ENCODE measurements at places on chromosomes 1 and 21. TPM values are rescaled to one million over a fixed set of nuclear protein-coding genes. Genes with fewer than 3 reads are reported as not detected.

DNA sequence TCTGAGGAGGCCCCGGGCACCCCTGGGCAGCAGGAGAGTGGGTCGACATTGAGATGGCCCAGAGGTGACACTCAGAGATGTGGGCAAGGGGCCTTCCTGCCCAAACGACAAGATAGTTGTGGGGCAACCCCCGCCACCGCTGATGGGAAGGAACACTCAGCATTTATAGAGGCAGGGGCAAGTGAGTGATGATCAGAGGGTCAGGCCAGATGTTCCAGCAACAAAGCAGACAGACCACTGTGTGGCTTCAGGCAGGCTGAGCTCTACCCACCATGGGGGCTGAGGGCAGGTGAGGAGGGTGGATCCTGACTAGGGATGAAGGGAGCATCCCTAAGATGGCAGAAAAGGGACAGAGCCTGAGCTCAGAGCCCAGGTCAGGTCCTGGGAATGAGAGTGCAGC lies 362.7 kb downstream of the PTPRU start:
- DNase-seq = no peak

DNA sequence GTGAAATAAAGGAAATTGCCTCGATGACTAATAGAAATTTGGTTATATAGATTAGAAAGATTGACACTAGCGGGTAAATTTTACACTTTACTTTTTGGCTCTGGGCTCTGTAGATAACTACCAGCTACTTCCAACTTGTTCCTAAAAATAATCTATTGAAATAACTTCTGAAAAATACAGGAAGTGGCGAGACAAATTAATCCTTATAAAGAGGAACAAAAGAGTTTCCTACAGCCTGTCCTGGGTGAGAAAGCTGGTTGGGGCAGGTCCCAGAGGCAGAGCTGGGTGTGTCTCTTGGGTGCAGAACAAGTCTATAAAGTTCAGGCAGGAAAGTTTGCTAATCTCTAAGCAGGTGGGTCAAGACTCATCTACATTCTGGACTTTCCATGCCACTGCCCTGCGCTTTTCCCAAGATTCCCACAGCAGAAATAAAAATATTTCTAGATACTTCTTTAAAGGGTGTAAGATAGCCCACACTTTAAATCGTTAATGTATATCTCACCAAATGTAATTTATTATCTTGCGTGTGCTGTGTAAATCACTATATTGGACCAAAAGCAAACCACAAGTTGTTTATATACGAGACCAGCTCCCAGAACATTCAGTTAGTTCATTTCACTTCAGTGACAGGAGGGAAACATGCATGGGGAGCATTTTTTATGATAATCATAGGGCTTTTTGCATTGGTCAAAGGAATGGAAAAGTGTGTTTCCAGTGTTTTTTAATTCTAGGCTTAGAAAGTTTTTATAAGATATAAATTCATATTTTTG lies 70.1 kb upstream of the NRIP1 start:
- DNase-seq = no peak

GRCh38 chr1:100076319-100076718 lies 56.4 kb downstream of the SASS6 start:
- no peak for DNase-seq

NECTIN4 gene
- not detected for total RNA-seq

GRCh38 chr1:162696286-162696862 lies 64.1 kb downstream of the DDR2 start:
- DNase-seq = peak; percentile 77

CD55 gene
- 73.1 TPM for total RNA-seq

DNA sequence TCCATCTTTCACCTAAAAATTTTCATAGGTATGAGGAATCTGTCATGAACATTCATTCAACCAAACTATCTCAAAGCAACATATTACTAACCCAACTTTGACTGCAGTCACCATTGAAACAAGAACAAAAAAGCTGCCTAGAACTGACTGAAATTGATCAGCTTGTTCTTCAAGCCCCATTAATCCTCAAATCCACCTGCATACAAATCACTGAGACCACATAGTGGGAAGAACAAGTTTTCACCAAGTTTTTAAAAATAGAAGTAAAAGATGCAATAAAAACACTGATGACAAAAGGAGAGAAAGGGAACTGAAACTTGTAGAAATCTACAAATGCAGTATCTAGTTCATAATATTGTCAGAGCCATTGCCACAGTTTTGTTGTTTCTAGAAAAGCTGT lies 6.1 kb downstream of the SORT1 start:
- no peak for DNase-seq

HTR6 gene
- not detected for total RNA-seq

TMEM200B gene
- total RNA-seq = 18.5 TPM

DNA sequence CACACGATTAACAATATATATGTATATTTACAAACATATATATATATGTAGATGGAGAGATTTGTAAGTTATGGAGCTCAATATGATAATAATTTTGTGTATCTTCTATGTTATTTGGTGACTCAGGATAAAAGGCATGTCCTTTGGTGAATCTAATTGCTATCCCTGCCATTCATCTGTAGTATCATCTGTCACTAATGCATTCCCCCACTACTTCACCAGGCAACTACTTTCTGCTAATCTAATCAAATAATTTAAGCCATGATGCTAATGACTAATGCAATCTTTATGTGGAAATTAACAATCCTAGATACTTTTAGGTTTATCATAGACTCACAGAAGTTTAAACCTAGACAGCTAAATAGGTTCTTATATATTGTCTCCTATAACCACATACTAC lies 1074.5 kb downstream of the PLA2G4A start:
- DNase-seq = no peak

DNA sequence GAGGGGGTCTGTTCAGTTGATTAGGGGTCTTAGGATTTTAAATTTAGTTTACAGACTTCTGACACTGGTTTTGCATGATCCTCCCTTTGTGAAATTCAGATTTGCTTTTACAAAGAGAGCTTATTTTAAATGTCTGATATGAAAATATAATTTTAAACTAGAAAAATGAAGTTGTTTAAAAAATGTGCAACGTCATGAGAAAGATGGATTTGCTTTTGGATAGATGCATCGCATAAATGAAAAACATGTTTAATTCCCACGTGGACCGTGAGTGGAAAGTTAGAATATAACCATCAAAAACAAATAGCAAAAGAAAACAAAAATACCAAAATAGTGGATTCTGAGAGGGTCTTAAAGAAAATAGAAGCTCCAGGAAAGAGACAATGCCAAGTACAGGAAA lies 2.0 kb upstream of the OR2T3 start:
- DNase-seq = no peak

LCE4A gene
- total RNA-seq = not detected

DNA sequence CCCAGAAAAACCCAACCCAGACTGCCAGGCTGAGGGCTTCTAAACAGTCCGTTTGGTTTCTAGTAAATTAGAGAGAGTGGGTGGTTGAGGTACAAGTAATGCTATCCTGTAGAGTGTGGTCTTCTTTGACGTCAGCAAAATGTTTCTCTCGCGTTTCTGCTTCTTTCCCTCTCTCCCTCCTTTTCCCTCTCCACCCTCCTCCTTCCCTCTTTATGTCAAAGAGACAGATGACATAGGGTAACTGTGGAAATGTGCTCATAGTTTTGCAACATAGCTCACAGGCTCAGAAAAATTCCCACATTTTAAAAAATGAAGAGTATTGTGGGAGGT lies 158.3 kb downstream of the TOMM20 start:
- no peak for DNase-seq

GRCh38 chr1:91952187-91952586 lies 3.0 kb downstream of the BRDT start:
- DNase-seq = no peak

- DNase-seq = no peak
Observed at GRCh38 chr1:32363713-32364112, 1.4 kb downstream of the TSSK3 start.

AMY2A gene
- not detected for total RNA-seq

- no peak for DNase-seq
Observed at GRCh38 chr1:156591181-156591431, 470 bp upstream of the NAXE start.

DNA sequence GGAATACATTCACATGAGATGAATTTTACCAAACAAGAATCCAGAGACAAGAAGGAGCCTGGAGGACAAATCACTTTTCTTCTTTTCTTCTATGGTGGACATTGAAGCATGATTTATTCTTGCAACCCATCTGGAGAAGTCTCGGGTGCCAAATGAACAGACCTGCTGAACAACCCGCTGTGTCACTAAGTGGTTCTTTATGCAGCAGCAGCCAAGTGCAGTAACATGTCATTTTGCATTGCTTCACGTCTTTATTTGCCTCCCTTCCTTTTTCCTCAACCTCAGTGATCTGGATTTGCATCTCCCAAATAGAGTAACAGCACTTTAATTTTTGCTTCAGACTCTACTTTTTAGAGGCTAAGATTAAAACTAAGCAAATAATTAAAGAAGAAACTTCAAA lies 50.0 kb upstream of the TENT5C start:
- no peak for DNase-seq

LRRC71 gene
- total RNA-seq = not detected

DNA sequence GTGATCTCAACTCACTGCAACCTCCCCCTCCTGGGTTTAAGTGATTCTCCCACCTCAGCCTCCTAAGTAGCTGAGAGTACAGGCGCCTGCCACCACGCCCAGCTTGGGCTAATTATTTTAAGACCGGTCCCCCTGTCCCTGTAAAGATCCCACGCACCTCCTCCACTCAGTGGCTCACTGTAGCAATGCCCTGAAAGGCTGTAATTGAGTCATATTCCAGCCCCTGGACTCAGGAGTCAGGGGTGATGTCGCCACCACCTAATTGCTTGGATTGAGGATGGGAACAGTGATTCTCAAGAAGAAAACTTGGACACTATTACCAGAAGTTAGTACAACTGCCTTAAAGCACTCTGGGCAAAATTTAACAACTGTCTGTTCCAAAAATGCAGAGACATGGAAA lies 3.1 kb upstream of the EDARADD start:
- DNase-seq = no peak

GRCh38 chr1:182739545-182739944 lies 50.0 kb upstream of the NPL start:
- DNase-seq = no peak

DNA sequence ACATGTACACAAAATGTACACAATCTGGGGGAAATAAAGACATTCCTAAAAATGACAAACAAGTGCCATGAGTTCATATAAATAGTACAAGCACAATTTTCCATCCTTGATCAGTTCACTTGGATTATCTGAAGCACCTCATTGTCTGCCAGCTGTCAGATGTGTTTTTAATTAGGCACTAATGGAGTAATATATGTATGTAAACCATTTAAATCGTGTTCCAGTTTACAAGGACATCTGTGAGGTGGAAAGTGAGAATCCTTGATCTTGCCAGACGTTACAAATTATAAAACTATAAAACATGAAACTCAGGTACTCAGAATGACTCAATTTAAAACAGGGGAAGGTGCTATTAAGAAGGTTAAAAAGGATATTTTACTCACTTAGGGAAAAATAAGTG lies 1312.2 kb downstream of the PLA2G4A start:
- DNase-seq = no peak

GRCh38 chr1:226872437-226872836 lies 2.0 kb downstream of the PSEN2 start:
- no peak for DNase-seq

DNA sequence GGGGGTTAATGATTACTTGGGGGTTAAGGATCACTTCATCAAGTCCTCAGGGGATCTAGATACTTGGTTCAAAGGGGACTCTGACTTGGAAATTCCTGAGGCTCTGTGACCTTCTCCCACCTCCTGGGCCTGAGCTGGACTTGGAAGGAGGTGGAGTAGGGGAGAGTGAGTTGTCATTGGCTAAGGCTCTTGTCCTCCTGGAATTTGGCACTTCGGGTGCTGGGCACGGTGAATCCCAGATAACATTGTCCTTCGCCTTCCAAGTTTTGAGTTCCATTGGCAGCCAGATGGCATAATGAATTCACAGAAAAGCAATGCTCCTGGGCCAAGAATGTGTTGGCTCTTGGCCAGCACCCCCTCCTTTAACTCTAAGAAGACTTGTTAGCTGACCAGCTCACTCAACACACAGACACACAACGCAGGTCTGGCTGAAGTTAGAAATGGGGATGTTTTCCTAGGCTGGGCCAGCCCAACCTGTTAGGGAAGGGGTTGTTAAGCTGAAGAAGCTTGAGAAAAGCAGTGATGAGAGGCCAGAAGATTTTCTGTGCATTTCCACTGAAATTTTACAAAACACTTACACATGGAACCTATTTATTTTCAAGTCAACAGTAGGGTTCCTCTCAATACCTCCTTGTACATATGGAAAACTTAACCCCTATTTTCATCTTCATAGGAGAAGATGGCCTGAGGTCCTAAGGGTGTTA lies 29.7 kb downstream of the SLC26A9 start:
- DNase-seq = peak; percentile 88

HSPA6 gene
- total RNA-seq = 1.9 TPM

DNA sequence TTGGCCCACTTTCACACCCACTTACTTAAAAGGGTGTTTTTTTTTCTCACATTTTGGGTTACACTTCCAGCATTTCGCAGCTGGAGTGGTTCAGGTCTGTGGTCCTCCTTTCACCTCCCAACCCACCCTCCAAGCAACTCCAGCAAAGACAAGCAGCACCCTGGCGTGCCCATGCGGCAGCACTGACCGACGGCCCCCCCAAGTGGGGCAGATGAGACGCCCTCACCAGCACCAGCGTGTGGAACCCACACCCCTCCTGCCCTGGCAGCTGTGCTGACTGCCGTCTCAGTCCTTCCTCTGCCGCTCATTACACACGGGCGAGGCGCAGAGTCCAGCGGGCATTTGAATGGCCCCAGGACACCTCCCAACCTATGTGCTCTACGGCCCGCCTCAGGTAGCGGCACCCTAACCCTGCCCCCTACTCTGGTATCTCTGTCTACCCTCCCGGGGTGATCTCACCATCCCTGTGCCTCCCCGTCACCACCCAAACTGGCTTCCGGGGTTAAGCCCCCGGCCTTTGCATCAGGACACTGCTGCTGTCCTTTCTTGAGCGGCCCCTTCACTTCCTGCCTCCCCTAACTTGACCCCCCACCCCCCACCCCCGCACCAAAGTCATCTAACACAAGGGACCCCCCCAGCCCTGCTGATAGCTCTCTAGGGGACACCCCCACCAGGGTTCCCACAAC lies 10.9 kb downstream of the LSS start:
- DNase-seq = no peak

DNA sequence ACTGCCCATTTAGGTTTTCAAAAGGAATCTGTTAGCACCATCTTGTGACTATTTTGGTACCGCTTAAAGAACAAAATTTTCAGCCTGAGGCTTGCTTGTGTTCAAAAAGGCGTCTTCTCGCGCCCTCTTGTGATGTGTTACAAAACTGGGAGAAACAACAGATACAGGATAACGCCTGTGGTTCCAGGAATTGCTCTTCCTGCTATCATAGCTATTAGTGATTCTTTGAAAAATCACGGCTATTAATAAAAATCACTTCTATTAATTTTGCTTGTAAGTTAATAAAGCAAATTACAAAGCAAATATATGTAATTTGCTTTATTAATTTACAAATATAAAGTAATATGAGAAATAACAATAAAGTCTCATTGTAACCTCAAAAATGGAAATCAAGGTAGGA lies 82.2 kb upstream of the ABCD3 start:
- DNase-seq = no peak

Measured in ascending aorta (tissue), 2 donors.